Esophagus muscularis mucosa (tissue), 4 donors: ENCODE measurements at places on chromosomes 2 and 18.
A peak's percentile ranks its signal among the peaks of the same experiment; 100 is the strongest.

DNA sequence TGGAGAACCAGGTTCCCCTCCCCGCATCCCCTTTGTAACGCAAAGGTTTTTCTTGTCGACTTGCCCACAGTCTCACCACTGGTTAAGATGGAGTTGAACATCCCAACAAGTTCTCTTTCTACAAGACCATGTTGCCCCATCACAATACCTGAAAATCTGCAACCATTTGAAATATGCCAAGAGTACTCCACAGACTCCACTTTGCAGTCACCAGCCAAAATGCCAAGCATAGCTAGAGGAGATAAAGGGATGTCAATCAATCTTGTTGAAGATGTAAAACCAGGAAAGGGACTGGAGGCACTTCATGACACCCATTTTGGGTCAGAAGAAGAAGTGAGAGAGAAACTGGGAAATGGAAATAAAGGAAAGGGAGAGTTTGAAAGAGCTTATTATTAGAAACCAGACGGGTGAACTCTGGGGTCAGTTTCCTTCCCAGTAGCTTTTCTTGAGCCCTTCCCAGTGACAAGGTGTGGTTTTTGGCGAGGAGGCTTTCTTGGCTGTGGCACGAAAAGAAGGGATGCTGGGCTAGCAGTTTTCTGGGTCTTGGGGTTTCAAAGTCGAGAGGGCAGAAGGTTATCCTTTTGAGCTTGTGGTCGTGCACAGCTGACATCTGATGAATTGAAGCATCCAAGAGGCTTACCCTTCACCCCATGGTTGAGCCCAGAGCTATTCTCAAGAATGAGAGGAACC is 79.3 kb downstream of the ACAA2 start:
- H3K4me3 ChIP-seq = no peak overlapping the region
- DNase-seq = no peak
- no peaks in the 10 kb centered on the region for H3K27me3 ChIP-seq

- no peaks in the 10 kb centered on the region for H3K27me3 ChIP-seq
- H3K36me3 ChIP-seq = no peaks in the 10 kb centered on the region
- no peak overlapping the region for H3K27ac ChIP-seq
Observed at GRCh38 chr2:221961561-221961960, 337.2 kb downstream of the PAX3 start.

DNA sequence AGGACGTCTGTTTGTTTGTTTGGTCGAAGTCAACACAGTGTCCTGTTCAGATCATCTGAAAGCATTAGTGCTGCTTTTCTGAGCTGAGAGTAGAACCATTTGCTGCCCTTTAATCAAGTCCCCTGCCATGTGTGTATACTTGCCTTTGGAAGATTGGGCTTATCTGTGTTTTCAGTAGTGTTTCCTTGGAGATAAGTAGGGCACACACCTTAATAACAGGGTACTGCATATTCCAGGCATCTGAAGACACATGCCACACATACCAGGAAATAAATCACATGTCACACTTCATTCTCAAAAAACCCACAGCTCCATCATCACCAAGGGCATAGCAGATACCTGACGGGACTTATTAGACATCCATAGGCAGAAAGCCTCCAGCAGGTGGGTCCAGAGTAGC is 157.4 kb downstream of the SOX11 start:
- H3K27ac ChIP-seq = no peak overlapping the region
- DNase-seq = peak; percentile 45
- H3K27me3 ChIP-seq = no peaks in the 10 kb centered on the region
- H3K4me3 ChIP-seq = no peak overlapping the region
- H3K36me3 ChIP-seq = no peaks in the 10 kb centered on the region

- no peak overlapping the region for H3K4me3 ChIP-seq
- DNase-seq = no peak
- no peak overlapping the region for H3K27ac ChIP-seq
- no peaks in the 10 kb centered on the region for H3K4me1 ChIP-seq
- no peaks in the 10 kb centered on the region for H3K36me3 ChIP-seq
- peaks cover 3% of the 10 kb centered on the region for H3K27me3 ChIP-seq
Observed at GRCh38 chr2:11925295-11926066, 179.0 kb downstream of the LPIN1 start.

- peaks cover 5% of the 10 kb centered on the region for H3K27me3 ChIP-seq
- H3K4me1 ChIP-seq = no peaks in the 10 kb centered on the region
- no peak for DNase-seq
- no peak overlapping the region for H3K4me3 ChIP-seq
- H3K36me3 ChIP-seq = no peaks in the 10 kb centered on the region
Observed at GRCh38 chr18:49745045-49746014, 68.0 kb downstream of the ACAA2 start.

DNA sequence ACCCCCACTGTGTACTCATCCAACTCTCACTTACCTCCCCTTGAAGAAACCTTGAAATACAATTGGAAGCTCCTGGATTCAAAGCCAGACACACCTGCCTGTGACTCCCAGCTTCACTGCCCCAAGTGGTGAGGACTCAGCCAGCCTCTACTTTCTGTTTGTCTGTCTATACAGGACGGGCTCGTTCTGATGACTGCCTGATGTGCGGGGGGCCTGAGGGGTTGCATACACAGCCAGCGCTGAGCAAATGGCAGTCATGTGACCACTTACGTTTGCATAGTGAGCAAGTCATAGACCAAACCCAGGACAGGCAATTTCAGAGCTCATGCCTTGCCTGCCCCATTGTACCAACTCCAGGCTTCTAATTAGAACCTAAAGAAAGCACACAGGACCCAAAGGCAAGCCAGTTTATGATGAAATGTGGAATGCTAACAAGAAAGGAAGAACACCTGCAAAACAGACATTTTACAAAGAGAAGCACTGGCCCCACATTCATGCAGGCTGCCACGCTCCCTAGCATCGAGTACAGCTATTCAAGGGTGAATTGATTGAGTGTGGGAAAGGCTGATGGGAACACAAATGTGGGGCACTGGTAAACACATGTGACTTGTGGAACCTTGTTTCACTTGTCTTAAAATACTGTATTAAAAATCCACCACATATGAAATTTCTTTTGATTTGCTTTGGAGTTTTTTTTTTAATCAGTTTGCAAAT is 137.8 kb downstream of the LNPK start:
- peak; percentile 62 for DNase-seq
- no peaks in the 10 kb centered on the region for H3K4me1 ChIP-seq
- no peak overlapping the region for H3K4me3 ChIP-seq
- H3K36me3 ChIP-seq = no peaks in the 10 kb centered on the region
- H3K27me3 ChIP-seq = no peaks in the 10 kb centered on the region

GRCh38 chr2:38246105-38246504 is 131.0 kb downstream of the ATL2 start:
- H3K27me3 ChIP-seq = no peaks in the 10 kb centered on the region
- H3K4me3 ChIP-seq = no peak overlapping the region
- H3K36me3 ChIP-seq = no peaks in the 10 kb centered on the region
- no peaks in the 10 kb centered on the region for H3K4me1 ChIP-seq
- peak; percentile 45 for DNase-seq

GRCh38 chr2:42254186-42254895 is 85.2 kb downstream of the EML4 start:
- H3K4me3 ChIP-seq = no peak overlapping the region
- H3K4me1 ChIP-seq = peaks cover 3% of the 10 kb centered on the region
- DNase-seq = no peak
- H3K27me3 ChIP-seq = no peaks in the 10 kb centered on the region

DNA sequence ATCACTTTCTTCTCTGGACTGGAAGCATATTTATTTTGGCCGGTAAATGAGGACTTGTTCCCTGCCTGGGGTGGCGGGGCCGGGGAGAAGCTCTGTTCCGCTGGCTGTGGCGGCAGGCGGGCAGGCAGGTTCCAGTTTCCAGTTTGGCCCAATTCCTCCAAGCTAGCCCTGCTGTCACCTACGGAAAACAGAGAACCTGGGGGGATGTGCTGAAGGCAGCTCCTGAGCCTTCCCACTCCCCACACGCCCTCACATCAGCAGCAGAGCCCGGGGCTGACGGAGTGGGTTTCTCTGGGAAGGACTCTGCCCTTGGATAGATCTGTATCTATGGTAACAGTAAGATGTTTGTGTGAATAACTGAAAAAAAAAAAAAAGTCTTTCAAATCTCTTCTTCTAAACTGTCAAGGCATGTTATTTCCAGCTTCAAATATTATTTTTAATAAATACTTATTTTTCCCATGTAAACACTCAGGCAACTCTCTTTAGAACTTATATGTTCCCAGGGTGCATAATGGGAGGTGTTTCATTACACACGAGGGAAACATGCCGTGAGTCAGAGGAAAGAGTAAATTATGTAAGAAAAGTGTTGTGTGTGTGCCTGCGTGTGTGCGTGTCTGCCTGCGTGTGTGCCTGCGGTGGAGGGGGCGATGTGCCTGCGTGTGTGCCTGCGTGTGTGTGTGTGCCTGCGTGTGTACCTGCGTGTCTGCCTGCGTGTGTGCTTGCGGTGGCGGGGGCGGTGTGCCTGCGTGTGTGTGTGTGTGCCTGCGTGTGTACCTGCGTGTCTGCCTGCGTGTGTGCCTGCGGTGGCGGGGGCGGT is 116.1 kb upstream of the ZNF516 start:
- H3K27ac ChIP-seq = no peak overlapping the region
- peaks cover 9% of the 10 kb centered on the region for H3K4me1 ChIP-seq
- H3K36me3 ChIP-seq = no peaks in the 10 kb centered on the region
- H3K27me3 ChIP-seq = no peaks in the 10 kb centered on the region

DNA sequence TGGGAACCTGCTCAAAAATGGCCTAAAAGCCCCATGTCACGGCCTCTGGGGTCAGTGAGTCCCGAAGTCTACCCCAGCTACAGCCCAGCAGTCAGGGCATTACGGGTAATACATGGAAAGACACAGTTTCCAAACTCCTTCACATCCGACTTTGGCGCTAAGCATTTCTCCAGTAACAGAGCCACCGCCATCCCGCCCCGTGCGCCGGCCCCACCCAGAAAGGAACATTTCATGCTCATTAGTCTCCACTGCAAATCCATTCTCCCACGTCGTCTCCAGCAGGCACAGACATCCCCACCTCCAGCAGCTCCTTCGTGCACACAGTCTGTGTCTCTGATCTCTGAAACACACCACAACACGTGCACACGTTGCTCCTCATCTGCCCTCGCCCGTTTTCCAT is 509.2 kb upstream of the ID2 start:
- no peaks in the 10 kb centered on the region for H3K27me3 ChIP-seq
- H3K36me3 ChIP-seq = no peaks in the 10 kb centered on the region

- no peaks in the 10 kb centered on the region for H3K36me3 ChIP-seq
- no peaks in the 10 kb centered on the region for H3K27me3 ChIP-seq
- H3K27ac ChIP-seq = peak overlapping the region; percentile 60
- H3K4me3 ChIP-seq = no peak overlapping the region
- DNase-seq = no peak
Observed at GRCh38 chr18:63161032-63161760, 158.4 kb downstream of the BCL2 start.

DNA sequence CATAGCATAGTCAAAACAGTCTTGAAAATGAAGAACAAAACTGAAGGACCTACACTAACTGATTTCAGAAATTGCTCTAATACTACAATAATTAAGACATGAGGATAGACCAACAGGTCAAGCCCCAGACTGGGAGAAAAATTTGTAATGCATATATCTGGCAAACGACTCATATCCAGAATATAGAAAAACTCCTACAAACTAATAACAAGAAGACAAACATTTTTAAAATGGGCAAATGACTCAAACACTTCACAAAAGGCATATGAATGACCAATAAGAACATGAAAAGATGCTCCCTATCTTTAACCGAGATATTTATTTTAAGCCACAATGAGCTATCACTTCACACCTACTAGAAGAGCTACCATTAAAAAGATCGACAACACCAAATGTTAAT is 14.2 kb downstream of the TGFBRAP1 start:
- H3K4me1 ChIP-seq = peaks cover 26% of the 10 kb centered on the region
- H3K27me3 ChIP-seq = no peaks in the 10 kb centered on the region
- no peak overlapping the region for H3K4me3 ChIP-seq
- H3K27ac ChIP-seq = no peak overlapping the region
- no peak for DNase-seq
- H3K36me3 ChIP-seq = no peaks in the 10 kb centered on the region

DNA sequence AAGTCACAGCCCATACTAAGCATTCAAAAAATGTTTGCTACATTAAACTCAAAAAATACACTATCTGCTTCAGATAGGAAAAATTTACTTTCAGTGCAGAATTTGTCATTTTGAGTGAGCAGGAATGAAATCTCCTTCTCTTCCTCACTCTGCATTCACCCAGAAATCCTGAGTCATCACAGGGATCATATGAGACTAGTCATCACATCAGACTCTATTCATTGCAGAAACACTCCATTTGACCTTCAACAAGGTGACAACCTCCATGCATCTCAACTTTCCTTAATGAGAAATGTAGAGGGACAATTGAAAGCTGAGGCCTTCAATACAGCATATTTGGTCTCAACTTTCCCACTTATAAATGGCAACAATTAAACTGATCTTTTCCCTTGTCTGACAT is 130.4 kb upstream of the CYP26B1 start:
- peaks cover 4% of the 10 kb centered on the region for H3K4me1 ChIP-seq
- no peak overlapping the region for H3K27ac ChIP-seq
- H3K27me3 ChIP-seq = no peaks in the 10 kb centered on the region
- H3K36me3 ChIP-seq = no peaks in the 10 kb centered on the region
- H3K4me3 ChIP-seq = no peak overlapping the region
- no peak for DNase-seq

GRCh38 chr2:65130664-65131175 is 814 bp upstream of the RAB1A start:
- H3K36me3 ChIP-seq = no peaks in the 10 kb centered on the region
- peaks cover 37% of the 10 kb centered on the region for H3K4me1 ChIP-seq
- peak overlapping the region; percentile 94 for H3K4me3 ChIP-seq
- H3K27me3 ChIP-seq = no peaks in the 10 kb centered on the region
- DNase-seq = no peak

- H3K4me3 ChIP-seq = no peak overlapping the region
- H3K27ac ChIP-seq = no peak overlapping the region
- no peaks in the 10 kb centered on the region for H3K27me3 ChIP-seq
- no peaks in the 10 kb centered on the region for H3K36me3 ChIP-seq
Observed at GRCh38 chr2:202164411-202164810, 74.0 kb downstream of the SUMO1 start.

DNA sequence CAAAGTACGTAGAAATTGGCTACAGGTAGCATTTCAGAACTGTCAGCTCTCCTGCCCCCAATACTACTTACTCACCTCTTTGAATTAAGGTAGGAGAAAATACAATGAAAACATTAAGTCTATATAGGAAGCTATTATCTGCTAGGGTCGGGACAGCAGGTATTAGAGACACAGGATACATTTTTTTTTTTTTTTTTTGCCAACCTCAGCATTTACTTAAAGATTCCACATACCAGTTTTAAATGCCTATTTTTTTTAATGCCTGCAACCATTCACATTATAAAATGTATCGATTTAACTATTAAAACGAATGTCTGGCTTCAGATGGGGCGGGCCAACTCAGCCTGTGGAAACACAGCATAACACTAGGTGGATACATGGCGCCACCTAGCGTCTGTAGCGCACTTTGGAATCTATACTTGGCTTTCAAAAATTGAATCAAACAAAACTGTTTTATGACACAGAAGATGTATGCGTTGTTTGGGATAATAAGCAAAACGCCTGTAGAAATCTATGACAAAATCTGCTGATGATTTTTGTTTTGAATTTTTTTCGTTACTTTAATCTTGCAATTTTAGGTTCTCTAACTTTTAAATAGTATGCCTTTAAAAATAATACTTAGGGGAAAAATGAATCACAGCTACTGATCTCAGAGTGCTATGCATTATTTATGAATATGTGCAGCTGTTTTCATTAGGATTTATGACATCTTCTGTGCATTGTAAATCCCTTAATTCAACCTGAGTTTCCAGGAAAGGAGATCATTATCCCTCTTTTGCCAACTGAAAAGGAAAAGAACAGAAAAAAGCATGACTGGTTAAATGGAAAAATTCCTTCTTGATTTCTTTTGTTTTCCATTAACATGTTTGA is 261.0 kb downstream of the NYAP2 start:
- H3K4me3 ChIP-seq = no peak overlapping the region
- no peak overlapping the region for H3K27ac ChIP-seq
- no peaks in the 10 kb centered on the region for H3K27me3 ChIP-seq
- no peaks in the 10 kb centered on the region for H3K4me1 ChIP-seq
- H3K36me3 ChIP-seq = no peaks in the 10 kb centered on the region
